ENCODE measurements at places on chromosomes 7 and 10.

GRCh38 chr10:6657669-6658068, 77.6 kb upstream of the PRKCQ start:
- no peak for DNase-seq

DNA sequence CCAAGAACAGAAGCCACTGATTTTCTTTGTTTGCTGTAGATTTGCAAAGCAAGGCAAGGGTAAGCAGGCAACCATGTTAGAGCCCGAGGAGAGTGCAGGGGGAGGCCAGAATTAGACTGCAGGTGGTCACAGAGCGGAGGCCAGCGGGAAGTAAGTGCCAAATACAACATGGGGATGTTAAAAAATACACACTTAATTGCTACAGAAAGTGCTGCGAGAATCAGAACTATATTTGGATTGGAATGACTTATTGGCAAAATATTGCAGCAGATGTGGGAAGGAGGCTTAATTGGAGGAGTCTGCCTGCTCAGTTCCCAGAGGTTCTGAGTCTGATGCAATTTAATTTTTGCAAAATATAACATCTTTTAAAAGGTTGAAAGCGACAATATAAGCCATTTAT, 49.7 kb upstream of the ADCY1 start:
- DNase-seq, result no peak

GRCh38 chr7:47940088-47941013, 7.9 kb downstream of the PKD1L1 start:
- no peak for DNase-seq

DNA sequence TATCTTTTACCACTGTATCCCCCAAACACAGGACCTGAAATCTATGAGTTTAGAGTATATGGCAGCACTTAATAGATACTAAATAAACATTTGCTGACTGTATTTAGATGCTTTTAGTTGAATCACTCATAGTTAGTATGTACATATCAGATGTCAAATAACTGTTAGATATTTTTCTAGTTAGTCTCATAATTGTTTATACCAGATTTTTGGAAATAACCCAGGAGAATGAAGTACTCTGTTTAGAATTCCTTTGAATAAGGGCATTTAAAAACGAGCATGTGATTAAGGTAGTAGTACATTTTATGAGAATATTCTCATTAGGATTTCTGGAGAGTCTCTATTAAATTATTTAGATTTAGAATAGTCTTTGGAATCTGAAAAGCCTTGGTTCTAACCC, 22.3 kb upstream of the ZEB1 start:
- no peak for DNase-seq

- no peak for DNase-seq
These were observed 2.7 kb downstream of the MAFK start for GRCh38 chr7:1533255-1533546.

- peak; percentile 70 for DNase-seq
These were observed 32.0 kb downstream of the TBATA start for GRCh38 chr10:70753026-70753663.

GRCh38 chr7:120370954-120371353, 98.0 kb downstream of the KCND2 start:
- DNase-seq, result no peak

GRCh38 chr7:48244864-48245271, 73.6 kb downstream of the ABCA13 start:
- DNase-seq, result peak; percentile 83

GRCh38 chr7:94406696-94407095, 12.0 kb downstream of the COL1A2 start:
- DNase-seq, result no peak

DNA sequence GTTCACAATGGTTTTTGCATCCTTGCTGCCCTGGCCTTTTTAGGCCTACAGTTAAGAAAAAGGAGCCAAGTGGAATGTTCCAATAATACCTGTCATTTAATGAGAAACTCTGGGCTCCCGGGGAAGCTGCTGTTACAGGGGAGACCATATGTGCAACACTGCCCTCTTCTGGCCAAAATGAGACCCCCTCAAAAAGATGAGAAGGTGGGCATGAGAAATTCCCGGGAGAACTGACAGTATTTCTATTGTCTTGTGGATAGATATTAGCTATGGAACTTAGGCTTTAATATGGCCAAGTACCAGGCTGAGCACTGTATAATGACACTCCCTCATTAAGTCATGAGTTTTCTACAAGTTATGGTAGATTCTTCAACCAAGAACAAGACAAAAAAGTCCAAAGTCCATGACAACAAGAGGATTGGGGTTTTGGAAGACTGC, 99.4 kb downstream of the CCDC3 start:
- DNase-seq, result peak; percentile 66

GRCh38 chr10:42802876-42803275, 20.3 kb downstream of the BMS1 start:
- no peak for DNase-seq

- no peak for DNase-seq
These were observed 22.0 kb downstream of the PDIA4 start for GRCh38 chr7:149006345-149006725.

GRCh38 chr7:121023683-121024511, 35.4 kb downstream of the CPED1 start:
- DNase-seq, result no peak

- DNase-seq, result no peak
These were observed 39.2 kb upstream of the TUBB8 start for GRCh38 chr10:88253-88652.

DNA sequence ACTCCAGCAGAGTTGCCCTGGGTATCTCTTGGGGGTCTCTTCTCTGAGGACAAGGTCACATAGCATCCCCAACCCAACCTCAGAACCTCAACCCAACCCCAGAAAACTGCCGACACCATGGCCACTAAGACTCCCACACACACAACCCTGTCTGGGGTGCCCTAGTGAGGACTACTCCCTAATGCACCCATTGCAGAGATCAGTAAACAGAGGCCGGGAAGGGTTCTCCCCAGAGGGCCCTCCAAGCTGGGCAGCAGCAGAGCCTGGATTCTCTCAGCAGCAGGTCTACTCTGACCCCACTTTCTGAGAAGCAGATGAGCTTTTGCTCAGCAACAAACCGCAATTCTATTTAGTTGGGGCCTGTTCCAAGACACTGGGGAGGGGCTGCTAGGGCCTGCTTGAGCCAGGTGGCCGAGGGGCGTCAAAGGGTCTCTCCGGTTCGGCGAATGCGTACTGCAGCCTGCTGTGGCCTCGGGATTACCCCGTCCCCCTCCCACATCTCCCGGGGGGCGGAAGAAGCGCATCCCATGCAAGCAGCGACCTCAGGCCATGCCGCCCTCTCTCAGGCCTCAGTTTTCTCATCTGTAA, 828 bp downstream of the OGDHL start:
- no peak for DNase-seq

DNA sequence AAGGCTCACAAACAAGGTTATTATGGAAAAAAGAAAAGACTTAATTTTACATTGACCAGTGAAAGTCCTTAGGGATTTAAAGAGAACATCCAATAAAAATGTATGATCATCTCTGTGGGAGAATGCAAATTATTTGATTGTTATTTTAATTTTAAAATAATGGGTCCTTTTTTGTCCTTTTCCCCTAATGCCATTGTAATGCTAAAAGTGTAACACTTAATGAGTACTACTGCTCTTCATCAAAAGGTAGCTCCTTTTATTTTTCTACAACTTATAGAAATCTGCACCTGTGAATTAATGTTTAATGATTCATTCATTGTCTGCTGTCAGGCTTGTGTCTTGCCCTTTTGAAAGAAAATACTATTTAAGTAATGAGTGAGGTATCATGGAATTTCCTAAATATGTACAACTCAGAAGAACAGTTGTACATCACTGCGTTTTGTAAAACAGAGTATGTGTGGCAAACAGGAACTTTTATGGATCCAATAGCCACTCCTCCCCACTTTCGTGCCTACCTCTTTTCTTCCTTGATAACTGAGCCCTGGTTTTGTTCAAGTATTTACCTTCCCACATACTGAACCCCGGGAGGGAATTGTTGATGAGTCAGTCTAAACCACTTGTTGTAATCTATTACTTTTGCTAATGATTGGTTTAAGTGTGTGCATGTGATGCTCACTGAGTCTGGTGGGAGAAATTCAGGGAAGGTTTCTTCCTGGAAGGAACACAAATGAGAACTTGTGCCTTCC, 19.9 kb upstream of the TRUB1 start:
- DNase-seq, result no peak

DNA sequence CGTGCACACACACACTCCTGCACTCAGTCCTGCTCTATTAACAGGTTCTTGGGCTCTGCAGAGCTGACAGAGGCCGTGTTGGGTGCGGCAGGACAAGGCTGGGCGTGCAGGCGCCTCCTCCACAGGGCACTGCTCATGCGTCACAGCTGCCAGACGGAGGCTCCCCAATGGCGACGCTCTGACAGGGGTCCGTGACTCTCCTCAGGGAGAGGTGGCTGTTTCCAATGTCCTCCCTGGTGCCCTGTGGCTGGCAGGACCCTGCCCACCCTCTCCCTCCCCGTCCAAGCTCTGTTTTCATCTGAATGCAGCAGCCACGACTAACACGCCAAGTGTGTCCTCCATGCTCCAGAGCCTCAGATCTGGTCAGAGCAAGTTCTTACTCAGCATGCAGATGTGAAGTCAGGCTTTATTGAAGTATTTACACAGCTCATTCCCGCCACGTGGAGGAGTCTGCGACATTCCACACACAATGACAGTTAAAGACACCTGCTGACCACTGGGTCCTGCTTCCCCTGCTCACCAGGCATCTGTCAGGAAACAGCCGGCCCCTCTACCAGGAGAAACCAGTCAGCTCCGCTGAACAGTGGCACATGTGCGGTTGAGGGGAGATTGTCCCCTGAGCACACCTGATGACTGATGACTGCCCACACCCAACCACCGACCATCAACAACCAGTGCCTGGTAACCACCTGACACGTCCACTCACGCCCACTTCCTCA, 116.7 kb downstream of the VIPR2 start:
- no peak for DNase-seq

DNA sequence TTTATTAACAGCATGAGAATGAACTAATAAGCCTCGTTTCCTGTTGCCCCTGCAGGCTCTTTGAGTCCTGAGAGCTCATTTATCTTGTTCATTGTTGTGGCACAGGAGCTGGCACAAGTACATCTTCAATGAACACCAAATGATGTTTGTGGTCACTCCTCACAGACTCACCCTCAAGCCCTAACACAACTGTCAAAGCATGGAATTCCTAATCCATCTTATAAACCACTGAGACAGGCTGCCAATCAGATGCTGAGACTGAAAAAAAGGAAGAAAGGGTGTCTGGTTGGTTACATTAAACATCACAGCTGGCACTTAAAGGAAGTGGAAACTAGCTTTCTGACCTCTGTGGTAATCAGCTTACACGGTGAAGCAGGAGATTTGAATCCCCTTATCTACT, 7.7 kb upstream of the CCDC172 start:
- peak; percentile 6 for DNase-seq

DNA sequence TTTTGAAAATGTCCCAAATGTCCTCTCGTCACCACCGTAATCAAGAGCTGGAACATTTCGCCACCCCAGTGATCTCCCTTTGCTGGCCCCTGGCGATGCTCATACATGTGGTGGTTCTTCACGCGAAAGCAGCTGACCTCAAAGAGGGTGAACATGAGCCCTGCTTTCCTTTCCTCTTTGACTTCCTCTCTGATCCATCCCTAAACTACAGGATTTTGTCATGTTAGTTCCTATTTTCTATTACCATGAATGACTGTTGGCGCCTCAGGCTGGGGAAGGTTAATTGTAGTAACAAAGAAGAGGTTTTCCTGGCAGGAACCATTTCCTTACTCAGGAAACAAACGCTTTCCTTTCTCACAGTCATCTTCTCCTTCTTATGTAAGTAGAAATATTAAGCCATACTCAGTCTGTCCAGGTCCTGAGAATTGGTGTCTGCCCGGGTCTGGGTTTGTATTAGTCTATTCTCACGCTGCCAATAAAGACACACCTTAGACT, 114.5 kb downstream of the INSYN2A start:
- DNase-seq, result peak; percentile 21

DNA sequence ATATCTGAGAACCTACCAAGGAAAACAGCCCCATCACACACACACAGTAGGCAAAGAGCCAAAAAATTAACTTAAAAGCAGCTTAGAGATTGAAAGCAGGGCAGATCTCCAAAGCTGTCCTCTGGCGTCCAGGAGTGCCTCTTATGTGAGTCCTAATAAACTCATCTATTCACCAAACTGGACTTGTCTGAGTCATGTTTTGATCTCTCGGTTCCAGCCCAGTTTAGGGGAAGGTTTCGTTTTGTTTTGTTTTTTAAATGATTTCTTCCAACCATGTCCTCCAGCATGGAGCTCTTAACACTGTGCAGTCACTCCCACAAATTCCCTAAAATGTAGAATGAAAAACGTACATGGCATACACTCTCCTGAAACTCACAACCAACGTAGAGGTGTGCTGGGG, 6.7 kb upstream of the PRSS37 start:
- DNase-seq, result no peak

DNA sequence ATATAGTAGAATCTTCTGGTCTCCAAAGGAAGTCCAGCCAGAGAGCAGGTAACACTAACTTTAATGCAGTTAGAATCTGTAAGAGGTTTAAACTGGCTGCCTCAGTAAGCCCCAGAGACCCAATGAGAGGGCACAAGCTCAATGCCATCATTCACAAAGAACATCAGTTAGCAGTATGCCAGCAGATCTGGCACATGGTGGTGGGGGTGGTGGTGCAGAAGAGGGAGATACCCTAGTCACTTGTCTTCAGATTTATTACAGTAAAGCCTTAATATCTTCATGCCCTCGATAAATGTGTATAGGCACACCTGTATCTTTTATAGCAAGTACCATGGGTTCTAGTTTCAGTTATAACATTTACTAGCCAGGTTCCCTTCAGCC, 86.2 kb downstream of the SORBS1 start:
- no peak for DNase-seq

- no peak for DNase-seq
These were observed at the start of gene DLG5 for GRCh38 chr10:77926566-77927401. Gene DLG5 (minus strand): TSS chr10:77926755. CDS start chr10:77926520, 235 bp downstream.

GRCh38 chr7:108368466-108368865, 87.8 kb downstream of the NRCAM start:
- no peak for DNase-seq

DNA sequence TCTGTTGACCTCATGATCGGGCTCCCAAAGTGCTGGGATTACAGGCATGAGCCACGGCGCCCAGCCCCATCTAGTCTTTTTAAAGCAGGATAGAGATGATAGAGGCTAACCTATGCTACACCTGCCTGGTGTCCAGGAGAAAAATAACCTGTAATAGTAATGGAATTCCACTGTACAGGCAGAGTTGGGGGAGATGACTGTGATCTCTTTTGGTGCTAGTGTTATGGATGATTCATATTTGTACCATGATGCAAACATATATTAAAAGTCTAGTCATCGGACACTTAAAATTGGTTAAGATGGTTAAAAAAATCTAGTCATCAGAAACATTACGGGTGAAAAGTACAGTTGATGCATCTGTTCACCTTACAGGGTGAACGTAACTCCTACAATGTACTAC, 6.1 kb upstream of the SAR1A start:
- DNase-seq, result no peak

Data from suppressor macrophage (primary cell).